Stimulated activated CD8-positive, alpha-beta memory T cell treated with anti-CD3 and anti-CD28 coated beads, Interleukin-7, amount 100 ng/mL, for 48 hours (primary cell): ENCODE measurements at places on chromosomes 7 and 10.

GRCh38 chr7:98878365-98879197, at the start of gene TRRAP:
Gene TRRAP (plus strand): TSS chr7:98878532. CDS start chr7:98881151, 2,619 bp downstream.
- peak; percentile 55 for DNase-seq

DNA sequence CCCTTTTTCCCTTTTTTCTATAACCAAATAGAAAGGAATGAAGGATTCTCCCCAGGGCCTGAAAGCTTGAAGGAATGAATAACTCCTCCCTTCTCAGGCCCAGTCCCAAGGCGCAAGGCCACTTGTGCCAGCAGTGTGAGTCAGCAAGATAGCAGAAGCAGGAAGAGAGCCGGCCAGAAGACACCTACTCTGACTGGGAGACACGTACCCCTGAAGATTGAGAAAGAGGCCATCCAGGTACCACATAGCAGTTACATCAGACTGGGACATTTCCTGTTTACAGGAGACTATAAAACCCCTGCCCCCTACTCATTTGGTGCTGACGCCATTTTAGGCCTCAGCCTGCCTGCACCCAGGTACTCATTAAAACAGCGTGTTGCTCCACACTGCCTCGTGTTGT, 65.5 kb downstream of the LRRC17 start:
- no peak for DNase-seq

DNA sequence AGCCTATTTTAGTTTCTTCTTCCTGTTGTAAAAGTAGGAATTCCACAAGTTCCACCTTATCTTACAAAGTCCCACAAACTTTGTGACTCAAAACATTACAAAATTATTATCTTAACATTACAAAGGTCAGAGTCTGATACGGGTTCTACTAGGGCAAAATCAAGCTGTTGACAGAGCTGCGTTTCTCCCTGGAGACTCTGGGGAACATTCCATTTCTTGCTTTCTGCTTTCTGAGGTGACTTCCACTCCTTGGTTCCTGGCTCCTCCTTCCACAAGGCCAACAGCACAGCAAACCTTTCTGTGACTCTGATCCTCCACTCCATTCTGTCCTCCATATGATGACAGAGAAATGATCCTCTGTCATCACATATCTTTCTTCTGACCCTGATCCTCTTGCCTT, 10.6 kb downstream of the OR2F1 start:
- no peak for DNase-seq

GRCh38 chr7:91517201-91517785, 253.1 kb downstream of the FZD1 start:
- DNase-seq, result no peak

DNA sequence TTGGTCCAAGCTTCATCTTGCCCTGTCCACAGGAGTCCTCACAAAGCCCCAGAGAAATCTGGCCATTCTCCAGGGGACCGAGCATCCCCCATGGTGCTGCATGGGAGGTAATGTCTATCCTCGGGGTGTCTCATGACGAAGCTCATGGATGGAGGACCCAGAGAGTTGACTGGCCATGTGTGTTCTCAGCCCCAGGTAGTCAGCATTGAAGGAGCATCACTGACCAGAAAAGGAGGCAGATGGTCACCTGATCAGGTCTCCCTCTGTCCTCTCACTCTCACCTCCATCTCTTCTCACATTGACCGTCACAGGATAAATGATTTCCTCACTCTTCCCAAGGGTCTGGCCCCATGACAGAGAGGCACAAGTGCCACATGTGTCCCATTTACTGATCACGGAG, 33.4 kb upstream of the GDF10 start:
- no peak for DNase-seq

DNA sequence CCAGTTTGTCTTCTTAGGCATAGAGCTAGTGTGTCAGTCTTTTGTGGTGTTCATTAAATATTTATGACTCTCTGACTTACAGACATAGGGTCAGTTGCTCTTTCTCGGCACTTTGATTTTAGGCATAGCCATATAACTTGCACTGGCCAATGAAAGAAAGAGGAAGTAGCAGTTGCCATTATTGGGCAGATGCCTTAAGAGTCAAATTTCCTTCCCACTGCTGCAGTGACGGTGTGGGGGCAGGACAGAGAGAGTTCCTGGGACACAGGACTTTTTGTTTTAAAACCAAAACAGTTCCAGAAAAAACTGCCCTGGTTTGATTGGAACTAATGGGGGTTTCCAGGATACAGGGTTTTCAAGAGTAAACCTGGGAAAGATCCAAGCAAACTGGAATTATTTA, 60.2 kb upstream of the PHF14 start:
- no peak for DNase-seq

- DNase-seq, result peak; percentile 46
Observed at GRCh38 chr10:92839191-92840085, 8.9 kb upstream of the EXOC6 start.

- DNase-seq, result no peak
Observed at GRCh38 chr10:123729523-123729922, 63.4 kb downstream of the GPR26 start.

DNA sequence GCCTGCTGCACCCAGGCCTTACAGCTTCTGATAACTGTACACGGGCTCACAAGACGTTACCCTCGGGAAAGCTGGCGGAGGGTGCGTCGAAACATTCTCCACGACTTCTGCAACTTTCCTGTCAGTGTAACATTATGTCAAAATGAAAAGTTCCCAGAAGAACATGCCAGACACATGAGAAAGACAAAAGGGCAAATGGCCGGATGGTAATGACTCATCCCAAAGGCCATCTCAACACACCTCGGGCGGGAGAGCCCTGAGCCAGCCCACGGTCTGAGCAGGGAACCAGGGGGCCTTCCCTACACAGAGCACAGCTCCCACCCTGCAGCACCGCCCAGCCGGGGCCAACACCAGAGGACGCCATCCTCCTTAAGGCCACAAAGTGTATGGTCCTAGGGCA, 118.7 kb downstream of the MAD1L1 start:
- DNase-seq, result no peak

DNA sequence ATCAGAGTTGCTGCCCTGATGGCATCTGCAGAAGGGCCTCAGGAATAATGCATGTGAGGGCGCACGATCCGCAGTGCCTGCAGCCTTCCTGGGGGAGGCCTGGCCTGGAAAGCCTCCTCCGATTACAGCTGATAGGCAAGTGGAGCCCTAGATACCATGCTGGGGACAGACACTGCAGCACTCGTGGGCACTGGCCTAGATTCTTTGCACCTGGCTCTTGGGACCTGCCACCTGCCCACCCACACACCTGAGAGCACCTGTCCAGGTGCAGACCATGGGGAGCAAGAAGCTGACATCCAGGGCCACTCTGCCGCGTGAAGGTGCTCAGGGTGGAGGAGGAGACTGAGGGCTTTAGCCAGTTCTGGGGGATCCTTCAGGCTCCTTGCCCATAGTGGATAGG, 14.8 kb downstream of the YKT6 start:
- DNase-seq, result no peak

- no peak for DNase-seq
Observed at GRCh38 chr10:19904202-19904661, 88.0 kb downstream of the PLXDC2 start.

DNA sequence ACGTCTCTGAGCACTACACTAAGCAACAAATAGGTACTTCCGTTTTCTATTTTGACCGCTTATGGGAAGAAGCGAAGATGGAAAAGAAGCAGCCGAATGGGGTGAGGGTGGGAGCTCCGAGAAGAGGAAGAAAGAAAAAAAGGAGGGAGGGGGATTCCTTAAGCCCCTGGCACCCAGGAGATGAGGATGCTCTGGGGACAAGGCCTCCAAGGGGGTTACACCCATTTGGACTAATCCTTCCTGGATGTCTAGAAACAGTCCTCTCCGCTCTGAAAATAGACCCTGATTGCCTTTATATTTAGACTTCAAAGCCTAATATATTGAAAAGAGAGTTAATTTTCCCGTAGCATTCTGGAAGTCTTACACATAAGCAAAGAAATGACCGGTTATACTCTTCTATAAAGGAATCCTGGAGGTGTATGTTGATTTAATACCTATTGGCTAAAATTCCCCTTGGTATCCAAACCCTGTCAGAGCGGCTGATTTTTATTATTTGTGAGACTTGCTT, 676 bp upstream of the HTR7 start:
- DNase-seq, result no peak

DNA sequence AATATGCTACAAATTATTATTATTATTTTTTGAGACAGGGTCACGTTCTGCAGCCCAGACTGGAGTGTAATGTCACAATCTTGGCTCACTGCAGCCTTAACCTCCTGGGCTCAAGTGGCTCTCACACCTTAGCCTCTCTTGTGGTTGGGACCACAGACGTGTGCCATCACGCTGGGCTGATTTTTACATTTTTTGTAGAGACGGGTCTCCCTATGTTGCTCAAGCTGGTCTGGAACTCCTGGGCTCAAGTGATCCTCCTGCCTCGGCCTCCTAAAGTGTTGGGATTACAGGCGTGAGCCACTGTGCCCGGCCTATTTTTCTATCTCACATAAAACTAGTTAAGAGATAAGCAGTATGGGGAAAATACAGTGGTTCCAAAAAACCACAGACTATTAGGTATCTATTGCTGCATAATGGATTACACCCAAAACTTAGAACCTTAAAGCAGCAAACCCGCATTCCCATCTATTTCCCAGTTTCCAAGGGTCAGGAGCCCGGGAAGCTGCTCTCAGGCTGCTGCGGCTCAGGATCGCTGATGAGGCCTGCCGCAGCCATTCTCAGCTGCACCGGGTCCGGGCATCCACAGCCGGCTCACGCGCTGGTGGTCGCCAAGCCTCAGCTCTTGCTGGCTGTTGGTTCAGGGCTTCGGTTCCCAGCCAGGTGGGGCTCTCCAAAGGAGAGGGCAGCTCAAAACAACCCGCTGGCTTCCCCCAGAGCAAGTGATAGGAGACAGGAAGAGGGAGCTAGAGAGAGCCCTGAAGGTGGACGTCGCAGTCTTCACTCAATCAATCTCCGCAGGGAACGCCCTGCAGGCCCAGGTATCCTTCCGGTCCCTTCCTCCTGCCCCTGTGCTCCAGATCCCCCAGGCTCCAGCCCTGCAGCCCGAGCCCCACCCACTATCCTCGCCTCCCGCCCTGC, 128.2 kb downstream of the UBE2H start:
- DNase-seq, result peak; percentile 5

- no peak for DNase-seq
Observed at GRCh38 chr10:76632767-76633051, 1004.9 kb downstream of the KCNMA1 start.

DNA sequence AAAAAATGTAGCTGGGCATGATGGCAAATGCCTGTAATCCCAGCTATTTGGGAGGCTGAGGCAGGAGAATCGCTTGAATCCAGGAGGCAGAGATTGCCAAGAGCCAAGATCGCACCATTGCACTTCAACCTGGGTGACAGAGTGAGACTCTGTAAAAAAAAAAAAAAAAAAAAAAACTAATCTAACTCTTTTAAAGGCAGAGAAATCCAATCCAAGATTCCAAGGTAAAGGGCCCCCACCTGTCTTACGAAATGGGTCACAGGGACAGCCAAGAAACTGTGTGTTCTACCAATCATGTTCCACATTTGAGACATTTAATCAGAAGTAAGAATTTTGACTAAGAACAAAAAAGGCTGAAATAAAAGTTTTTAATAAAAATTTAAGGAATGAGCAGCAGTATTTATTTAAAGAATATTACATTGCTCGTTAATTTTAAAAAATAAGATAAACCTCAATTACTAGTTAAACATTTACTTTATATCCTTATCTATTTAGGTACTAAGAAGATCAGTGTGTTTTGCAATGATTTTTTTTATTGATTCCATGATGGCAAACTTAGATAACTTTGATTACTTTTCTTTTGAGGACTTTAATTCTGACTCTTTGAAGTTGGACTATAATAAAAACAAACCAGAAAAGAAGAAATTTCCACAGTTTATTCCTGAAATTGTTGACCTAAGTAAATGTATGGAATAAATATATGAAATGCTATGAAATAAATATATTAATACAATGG, 6.7 kb upstream of the OAT start:
- DNase-seq, result no peak

- DNase-seq, result no peak
Observed at GRCh38 chr7:41188163-41189130, 514.4 kb downstream of the INHBA start.

DNA sequence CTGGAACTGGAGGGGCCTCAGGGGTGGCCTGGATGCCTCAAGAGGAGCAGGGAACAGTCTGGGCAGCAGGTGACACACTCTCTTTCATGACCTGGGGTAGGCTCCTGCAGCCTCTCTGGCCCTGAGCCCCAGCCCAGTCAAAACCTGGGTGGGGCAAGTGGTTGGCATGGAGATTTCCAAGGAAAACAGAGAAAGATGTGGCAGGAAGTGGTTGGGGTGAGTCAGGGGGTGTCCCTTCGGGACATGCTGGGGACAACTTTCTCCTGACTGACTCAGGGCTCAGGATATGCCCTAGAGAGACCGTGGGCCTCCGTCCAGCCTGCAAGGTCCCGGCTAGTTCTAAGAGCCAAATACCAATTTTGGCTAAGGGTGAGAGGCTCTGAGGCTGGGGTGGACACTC, 2.9 kb downstream of the AQP1 start:
- DNase-seq, result no peak
